ENCODE measurements at places on chromosomes 12 and 14.

DNA sequence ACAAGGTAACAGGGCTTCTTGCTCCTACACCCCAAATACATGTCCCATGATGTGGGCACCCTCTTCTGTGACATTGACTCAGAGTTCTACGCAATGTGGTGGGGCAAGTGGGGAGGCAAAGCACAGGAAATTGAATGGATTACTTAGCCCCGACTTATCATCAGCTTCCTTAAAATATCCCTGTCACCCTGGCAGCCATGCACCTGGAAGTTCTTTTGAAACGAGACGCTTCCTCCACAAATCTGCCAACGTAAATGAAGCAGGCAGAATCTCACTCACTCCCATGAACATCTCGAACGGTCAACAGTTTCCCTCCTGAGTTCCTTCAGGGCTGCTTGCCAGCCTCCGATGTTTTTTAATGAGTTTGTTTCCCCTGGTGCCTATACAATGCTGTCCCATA lies 33.5 kb downstream of the RNFT2 start:
- no peak for DNase-seq

GRCh38 chr12:67609226-67609870 lies 39.2 kb upstream of the DYRK2 start:
- peak; percentile 48 for DNase-seq

- no peak for DNase-seq
These were observed 314.1 kb upstream of the DIO3 start for GRCh38 chr14:101246894-101247841.

DNA sequence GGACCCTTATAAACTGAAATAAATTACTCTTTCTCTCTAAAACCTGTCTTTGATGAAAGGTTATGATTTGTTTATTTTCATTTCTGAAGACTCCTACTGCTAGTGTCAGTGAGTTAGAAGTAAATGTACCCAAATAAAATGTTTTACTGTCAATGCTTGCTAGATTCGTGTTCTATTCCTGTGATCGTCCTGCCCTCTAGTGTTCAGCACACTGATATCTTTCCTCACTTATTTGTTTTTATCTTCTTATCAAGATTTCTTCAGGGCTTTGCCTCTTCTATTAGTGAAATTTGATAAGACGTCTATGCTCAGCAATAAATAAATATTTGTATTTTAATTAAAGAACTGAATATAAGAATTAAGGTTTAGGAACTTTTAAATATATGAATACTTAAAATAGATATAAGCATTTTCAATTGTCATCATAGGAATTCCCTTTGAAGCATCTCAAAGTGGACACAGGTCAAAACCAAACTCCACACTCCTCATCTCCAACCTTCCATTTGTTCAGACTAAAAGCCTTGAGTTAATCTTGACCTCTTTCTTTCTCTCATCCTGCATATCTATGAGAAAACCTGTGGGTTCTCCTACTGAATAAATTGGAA lies 75.8 kb downstream of the C12orf50 start:
- DNase-seq = peak; percentile 32

DNA sequence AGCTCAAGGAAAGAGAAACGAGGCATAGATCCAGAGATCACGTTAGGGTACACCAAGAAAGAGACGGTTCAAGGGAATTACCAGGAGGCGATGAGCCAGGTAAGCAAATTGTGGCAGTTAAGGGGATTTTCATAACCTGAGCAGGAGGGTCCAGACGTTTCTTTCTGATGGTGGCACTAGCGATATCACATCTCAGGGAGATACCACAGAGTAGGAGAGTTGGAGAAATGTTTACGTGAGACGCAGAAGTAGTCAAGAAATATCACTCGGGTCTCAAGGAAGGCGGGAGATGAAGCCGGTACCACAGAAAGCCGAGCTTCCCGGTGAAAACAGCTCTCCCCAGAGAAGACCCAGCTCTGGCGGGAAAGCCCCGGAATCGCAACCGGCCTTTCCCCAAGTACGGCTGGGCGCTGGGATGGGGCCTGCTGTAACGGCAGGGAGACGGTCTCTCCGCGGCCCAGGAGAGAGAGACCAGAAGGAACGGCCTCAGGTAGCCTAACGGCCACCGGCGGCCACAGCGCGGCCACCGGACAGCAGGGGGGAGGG lies 485 bp downstream of the SENP1 start:
- DNase-seq = no peak

- peak; percentile 67 for DNase-seq
These were observed 32.9 kb downstream of the CALM1 start for GRCh38 chr14:90429754-90430153.

GRCh38 chr12:34406996-34407300 lies 384.7 kb downstream of the ALG10 start:
- no peak for DNase-seq

DNA sequence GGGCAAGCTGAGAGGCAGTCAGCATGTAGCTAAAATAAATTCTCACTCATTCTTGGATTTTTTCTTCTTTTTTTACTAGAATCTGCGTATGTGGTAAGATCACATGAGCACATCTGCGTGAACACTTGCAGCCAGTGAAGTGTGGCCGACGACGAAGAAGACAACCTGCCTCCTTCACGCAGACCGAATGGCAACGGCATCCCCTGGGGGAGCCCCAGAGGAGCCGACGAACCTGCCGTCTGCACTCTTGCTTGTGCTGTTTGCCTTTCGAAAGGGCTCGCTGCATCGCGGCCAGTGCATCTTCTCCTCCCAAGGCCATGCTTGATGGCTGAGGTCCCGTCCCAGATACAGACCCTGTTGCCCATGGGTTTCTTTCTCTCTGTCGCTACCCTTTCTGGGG lies 113.8 kb downstream of the KCNK10 start:
- no peak for DNase-seq

- no peak for DNase-seq
These were observed 187.9 kb downstream of the ETV6 start for GRCh38 chr12:11837216-11837934.

DNA sequence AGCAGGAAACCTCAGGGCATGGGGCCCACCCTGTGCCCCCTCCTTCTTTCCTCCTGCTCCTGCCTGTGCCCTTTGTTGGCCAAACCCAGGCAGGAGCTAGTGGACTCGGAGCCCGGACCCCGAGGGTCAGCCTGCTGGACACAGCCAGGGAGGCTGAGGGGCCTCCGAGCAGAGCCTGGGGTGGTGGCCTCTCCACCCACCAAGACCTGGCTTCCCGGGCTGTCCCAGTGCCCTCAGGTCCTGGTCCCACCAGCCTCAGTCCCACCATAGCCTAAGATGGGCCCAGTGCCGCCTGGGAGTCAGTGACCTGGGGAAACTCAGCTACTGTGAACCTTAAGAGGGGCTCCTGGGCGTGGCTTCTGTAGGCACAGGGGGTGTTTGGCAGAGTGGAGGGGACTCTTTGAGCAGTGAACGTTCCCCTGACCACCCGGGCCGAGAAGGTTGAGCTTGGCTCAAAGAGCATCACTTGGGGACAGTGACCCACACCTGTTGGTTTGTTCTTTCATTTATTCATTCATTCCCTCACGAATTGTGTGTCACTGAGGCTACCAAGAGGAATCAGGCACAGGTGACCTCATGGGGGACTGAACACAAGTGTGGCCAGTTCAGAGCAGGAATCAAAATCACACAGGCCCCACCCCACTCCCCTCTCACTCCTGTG lies 266.1 kb downstream of the ADGRD1 start:
- no peak for DNase-seq

DNA sequence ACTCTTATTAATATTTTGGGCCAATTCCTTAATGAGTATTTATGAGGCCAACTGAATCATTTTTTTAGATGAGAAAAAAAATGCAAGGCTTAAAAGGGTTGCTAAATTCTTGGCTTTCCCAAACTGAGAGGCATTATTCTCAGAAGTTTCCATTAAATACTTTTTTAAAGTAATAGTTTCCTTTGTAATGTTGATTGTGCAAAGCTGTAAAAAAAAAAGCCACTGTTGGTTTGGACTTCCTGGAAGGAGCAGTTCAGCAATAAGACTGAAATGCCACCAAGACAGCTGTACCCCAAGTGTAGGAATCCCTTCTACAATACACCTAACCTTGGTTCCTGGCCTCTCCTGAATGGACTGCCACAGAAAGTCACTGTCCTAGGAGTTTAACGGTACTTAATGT lies 231.3 kb downstream of the MON2 start:
- DNase-seq = no peak

- DNase-seq = no peak
These were observed 33.2 kb upstream of the PPP1R13B start for GRCh38 chr14:103880348-103881267.

DNA sequence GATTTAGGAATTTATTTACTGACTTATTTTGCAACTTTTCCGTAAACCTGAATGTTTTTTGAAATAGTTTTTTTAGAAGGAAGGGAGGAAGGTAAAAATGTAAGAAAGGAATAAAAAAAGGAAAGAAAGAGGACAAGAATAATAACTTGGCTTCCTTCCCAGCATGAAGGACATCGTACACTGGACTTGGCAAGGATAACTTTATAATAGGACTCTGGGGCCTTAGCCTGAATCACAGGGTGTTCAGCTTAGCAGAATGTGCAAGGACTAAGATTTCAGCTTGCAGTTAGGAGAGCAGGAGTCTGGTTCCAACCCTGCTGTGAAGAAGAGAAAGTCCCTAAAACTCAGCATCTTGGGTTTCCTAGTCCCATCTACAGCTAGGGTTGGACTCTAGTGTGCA lies 1053.3 kb downstream of the VRK1 start:
- DNase-seq = no peak

DNA sequence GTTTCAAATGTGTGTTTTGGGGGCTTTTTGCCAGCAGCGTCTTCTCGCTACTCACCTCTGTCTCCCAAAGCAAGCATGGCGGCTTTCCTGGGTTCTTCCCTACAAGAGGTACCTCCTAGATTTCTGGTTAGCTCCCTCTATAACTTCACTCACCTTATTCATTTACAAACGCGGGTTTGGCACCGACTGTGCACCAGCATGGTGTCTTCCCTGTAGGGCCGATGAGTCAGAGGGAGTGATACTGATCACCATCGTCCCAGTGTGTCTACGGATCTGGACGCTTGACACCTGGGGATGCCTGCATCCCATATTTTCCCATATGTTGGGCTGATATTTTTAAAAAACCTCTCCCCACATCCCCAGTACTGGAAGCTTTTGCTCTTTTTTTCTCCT lies 8.0 kb upstream of the SERPINA12 start:
- DNase-seq = no peak

DNA sequence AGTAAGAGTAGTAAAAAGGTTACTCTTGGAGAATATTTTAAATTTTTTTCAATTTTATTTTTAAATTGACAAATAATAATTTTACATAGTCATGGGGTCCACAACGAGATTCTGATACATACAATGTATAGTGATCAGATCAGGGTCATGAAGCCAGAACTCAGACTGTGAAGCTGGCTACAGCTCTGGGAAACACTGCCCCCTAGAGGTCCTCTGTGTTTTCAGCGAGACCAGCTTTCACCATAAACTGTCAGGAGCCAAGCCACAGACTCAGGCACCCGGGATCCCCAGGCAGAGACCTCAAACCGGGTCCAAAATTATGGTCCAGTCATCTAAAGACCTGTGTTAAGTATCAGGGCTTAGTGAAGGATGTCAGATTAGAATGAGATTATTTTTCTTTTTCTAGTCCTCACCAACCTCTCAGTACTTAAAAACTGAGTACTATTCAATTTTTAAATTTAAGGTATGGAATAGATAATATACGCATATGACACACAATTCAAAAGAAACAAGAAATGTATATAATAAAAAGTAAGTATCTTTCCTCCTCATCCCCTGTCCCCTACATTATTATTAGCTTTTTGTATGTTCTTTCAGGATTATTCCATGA lies 397.1 kb downstream of the MDGA2 start:
- DNase-seq = peak; percentile 33

- peak; percentile 56 for DNase-seq
These were observed 673 bp downstream of the BEGAIN start for GRCh38 chr14:100586403-100587085.

DNA sequence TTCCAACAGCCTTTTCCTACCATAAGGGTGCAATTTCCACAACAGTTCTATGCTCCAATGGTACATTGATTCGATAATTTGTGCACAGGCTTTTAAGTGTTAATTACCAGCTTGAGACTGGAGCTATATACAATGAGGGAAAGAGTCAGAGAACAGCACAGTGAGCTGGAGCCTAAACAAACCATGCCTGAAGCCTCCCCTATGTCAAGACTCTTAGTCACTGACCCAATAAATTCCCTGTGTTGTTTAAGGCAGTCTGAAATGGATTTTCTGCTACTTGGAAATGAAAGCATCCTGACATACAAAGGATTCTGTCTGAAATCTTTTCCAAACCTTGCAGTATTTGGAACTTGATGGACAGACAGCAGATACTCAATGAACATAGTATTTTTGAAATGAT lies 149.0 kb downstream of the EFCAB11 start:
- DNase-seq = no peak

- DNase-seq = no peak
These were observed 1045.2 kb downstream of the FLRT2 start for GRCh38 chr14:86575141-86575540.

DNA sequence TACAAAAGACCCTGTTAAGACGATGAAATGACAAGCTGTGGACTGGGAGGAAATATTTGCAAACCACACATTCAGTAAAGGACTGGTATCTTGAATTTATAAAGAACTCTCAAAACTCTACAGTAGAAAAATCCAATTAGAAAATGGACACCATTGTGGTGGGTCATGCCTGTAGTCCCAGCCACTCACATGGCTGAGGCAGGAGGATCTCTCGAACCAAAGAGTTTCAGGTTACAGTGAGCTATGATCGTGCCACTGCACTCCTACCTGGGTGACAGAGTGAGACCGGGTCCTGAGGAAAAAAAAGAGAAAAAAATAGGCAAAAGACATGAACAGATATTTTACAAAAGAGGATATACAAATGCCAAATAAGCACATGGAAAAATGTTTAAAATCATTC lies 41.9 kb downstream of the TTC6 start:
- no peak for DNase-seq

DNA sequence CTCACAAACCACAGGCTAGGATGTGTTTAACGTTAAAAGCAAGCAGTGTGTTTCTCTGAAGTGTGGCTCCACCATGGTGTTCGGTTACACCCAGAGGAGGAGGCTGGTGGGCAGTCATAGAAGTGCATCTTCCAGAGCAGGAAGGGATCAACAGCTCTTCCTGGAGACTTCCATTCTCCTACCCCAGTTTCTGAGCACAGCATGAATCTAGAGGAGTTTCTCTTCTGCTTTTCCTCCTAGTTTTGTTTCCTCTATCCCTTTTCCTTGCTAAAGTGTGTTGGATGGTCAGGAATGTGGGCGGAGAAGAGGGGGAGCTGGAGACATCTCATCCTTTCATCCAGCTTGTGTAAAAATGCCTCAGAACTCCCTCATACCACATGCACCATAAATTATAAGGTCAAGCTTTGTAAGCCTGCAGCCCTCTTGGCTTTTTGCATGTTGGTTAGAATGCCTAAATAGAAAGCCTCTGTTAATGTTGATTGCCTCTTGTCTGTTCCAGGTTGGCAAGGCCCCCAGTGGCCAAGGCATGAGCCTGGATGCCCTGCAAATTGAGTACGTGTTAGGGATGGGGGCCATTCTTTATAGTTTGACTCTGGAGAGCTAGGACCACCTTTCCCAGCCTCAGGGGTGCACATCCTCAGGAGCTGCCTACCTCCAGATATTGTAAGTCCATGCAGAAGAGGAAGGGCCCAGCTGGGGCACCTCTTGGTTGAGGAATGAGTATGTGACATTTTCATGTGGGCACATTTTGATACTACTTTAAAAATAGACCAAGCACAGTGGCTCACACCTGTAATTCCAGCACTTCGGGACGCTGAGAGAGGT lies 4.0 kb upstream of the CKAP4 start:
- no peak for DNase-seq

- DNase-seq = no peak
These were observed 396.7 kb upstream of the PDE3A start for GRCh38 chr12:19971361-19972280.

- DNase-seq = no peak
These were observed 19.7 kb downstream of the SLC41A2 start for GRCh38 chr12:104938371-104938770.

GRCh38 chr12:83896416-83896815 lies 1016.2 kb downstream of the SLC6A15 start:
- no peak for DNase-seq
